ENCODE measurements at places on chromosomes 5 and 9. TPM values are rescaled to one million over a fixed set of nuclear protein-coding genes. Genes with fewer than 3 reads are reported as not detected.
A peak's percentile ranks its signal among the peaks of the same experiment; 100 is the strongest.

- H3K4me3 ChIP-seq, result no peak overlapping the region
- peak; percentile 60 for DNase-seq
- no peaks in the 10 kb centered on the region for H3K36me3 ChIP-seq
These were observed 148.5 kb downstream of the SGCD start for GRCh38 chr5:156475182-156476157.

Gene ITK
- total RNA-seq, result 8.1 TPM

DNA sequence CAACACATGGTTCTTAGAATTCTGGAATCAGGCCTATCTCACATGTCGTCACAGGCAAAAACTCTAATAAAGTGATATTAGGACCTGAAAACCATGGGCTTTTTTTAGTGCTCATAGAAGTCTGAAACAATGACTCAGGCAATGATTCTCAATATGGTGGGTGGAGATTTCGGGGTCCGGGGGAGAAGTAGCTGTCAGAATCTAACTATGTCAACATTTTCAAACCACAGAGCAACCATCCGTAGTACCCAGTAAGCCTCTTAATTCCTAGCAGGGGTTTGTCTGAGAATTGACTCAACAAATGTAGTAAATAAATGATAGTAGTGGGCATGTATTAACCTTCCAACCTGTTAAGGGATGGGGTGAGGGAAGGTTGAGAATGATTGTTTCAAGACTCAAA is 2.6 kb downstream of the AMACR start:
- no peak for DNase-seq
- H3K36me3 ChIP-seq, result peaks cover 4% of the 10 kb centered on the region
- H3K27me3 ChIP-seq, result no peaks in the 10 kb centered on the region

Gene CSF1R
- 52.8 TPM for total RNA-seq

DNA sequence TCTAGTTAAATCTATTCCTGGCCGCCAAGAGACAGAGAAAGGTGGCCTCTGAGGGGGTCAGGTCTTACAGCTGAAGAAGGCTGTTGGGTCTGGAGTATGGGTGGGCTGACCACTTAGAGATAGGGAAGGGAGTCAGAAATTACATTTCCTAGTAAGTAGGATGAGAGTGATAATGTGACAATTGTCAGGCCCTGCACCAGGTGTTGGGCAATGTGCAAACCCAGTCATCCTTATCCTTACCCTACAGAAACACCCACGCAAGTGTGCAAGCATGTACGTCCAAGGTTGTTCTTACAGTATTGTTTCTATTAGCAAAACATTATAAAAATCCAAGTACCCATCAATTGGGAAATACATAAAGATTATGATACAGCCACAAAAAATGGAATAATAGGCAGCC is 9.5 kb downstream of the SPAAR start:
- H3K36me3 ChIP-seq, result no peaks in the 10 kb centered on the region
- DNase-seq, result no peak
- no peaks in the 10 kb centered on the region for H3K27me3 ChIP-seq
- peaks cover 3% of the 10 kb centered on the region for H3K4me1 ChIP-seq
- no peak overlapping the region for H3K4me3 ChIP-seq
- H3K27ac ChIP-seq, result peak overlapping the region; percentile 15

Gene CCIN
- total RNA-seq, result 0.67 TPM

DNA sequence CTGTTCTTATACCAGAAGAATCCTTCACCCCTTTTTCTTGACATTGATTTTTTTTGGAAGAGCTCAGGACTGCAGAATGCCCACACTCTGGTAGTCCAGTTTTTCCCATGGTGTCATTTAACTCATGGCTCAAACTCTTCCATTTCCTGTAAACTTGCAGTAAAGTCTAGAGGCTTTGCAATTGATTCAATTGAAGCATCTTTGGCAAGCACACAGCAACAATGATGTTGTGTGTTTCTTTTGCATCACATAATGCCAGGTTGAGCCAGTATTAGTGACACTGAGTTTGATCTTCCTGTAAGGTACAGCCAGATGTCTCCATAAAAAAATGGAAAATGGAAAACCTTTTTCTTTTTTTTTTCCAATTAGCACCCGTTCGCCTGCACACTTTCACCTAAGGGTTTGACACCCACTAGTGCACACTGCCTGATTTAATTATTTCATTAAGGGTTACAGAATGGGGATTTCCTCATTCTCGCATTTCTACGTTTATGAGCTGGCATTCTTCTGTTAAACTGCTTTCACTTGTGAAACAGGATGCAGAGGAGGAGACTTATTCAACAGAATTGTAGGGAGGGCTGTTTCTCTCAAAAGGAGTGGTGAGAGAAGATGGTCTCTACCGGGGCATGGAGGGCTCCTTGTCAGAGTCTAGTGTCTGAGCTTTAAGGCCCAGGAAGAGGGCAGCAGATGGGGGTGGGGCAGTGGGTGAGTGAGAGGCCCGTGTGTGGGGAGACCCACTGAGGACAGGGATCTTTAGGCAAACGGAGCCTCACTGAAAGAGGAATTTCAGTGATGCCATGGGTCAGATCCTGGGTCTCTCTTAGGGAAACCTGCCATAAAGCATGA is 2.2 kb upstream of the S1PR3 start:
- H3K27me3 ChIP-seq, result peaks cover 39% of the 10 kb centered on the region
- H3K36me3 ChIP-seq, result no peaks in the 10 kb centered on the region
- H3K4me3 ChIP-seq, result no peak overlapping the region
- DNase-seq, result no peak
- peaks cover 45% of the 10 kb centered on the region for H3K4me1 ChIP-seq

All from left lung (tissue), 14 donors.